ENCODE measurements at places on chromosomes 11 and 22. TPM values are rescaled to one million over a fixed set of nuclear protein-coding genes. Genes with fewer than 3 reads are reported as not detected.

FGF4 gene
- total RNA-seq: not detected

TMEM132A gene
- total RNA-seq: 195 TPM

MUS81 gene
- total RNA-seq: 63.8 TPM

SLC3A2 gene
- 185 TPM for total RNA-seq

MED19 gene
- 24.1 TPM for total RNA-seq

OR51B5 gene
- not detected for total RNA-seq

KRTAP5-2 gene
- not detected for total RNA-seq

BTBD18 gene
- not detected for total RNA-seq

CHEK2 gene
- total RNA-seq: 45.0 TPM

SLC5A1 gene
- not detected for total RNA-seq

CELSR1 gene
- total RNA-seq: 5.1 TPM

SCN4B gene
- total RNA-seq: 2.0 TPM

GDPD4 gene
- total RNA-seq: not detected

OPCML gene
- 0.91 TPM for total RNA-seq

DNA sequence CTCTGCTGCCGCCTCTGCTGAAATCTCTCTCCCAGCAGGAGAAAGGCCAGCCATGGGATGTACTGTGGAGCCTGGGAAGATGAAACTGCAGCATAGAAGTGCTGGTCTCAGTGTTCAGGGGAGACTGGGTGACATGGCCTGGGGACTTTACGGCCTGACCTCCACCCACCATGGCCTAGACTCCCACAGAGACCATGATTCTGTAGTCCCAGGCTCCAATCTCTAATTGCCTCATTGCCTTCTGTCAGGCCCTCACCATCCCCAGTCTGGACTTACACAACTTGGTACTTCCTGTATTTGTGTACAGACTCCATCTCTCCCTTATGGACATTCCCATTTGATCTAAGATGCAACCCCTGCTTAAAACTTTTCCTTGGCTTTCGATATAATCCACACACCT, 43.1 kb downstream of the TRAF6 start:
- DNase-seq: no peak
- H3K36me3 ChIP-seq: peaks cover 7% of the 10 kb centered on the region
- no peak overlapping the region for H3K4me3 ChIP-seq
- H3K27ac ChIP-seq: no peak overlapping the region
- no peaks in the 10 kb centered on the region for H3K27me3 ChIP-seq

DNA sequence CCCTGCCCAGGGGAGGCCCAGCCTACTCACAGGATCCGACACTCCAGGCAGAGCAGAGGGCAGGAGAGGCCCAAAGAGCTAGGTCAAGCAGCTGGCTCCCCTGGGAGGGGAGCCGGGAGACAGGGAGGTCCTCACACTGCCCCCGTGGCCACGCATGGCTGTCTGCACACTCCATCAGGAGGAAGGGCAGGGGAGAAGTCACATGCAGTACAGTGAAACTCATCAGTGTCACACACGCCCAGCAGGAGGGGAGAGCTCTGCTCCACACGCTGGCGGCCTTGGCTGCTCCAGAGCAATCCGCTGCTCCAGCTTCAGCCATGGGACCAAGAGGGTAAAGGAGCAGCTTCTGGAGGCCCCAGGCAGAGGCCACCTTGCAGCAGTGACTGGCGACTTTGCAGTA, 14.3 kb downstream of the TCIRG1 start:
- H3K4me1 ChIP-seq: peaks cover 4% of the 10 kb centered on the region
- H3K27me3 ChIP-seq: no peaks in the 10 kb centered on the region
- DNase-seq: no peak
- H3K36me3 ChIP-seq: peaks cover 2% of the 10 kb centered on the region

- DNase-seq: no peak
- H3K4me1 ChIP-seq: no peaks in the 10 kb centered on the region
- H3K27me3 ChIP-seq: no peaks in the 10 kb centered on the region
- no peak overlapping the region for H3K27ac ChIP-seq
These were observed 109.1 kb downstream of the TRPC6 start for GRCh38 chr11:101474666-101475065.

GRCh38 chr11:129251067-129251466, 58.9 kb upstream of the ARHGAP32 start:
- H3K27ac ChIP-seq: no peak overlapping the region
- DNase-seq: no peak
- H3K36me3 ChIP-seq: peaks cover 4% of the 10 kb centered on the region
- no peaks in the 10 kb centered on the region for H3K27me3 ChIP-seq
- no peak overlapping the region for H3K4me3 ChIP-seq

DNA sequence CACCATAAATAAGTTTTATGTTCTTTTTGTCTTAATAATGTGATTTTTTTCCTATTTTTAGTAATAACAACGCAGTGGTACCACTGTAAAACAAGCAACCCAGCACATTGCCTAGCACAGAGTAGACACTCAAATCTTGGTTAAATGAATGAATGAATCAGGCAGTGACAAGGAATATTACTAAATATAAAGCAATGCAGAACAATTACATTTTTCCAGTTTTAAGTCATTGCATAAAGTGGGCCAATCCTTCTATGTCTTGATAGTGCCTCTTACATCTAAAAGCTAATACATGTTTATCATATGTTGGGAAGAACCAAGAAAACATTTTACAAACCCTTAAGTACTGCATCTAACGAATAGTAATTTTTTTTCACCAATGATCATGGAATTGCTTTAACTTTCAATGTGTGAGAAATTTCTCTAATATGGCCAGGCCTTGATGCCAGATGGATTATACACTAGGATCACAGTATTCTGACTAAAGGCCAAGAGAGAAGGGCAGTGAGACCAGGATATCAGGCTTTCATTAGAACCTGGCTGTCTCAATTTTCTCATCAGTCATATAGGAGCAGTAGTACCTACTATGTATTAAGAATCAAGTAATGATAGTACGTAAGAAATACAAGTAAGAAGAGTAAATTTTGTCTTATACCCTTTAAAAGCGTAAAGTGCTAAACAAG, 88.5 kb downstream of the TRIM44 start:
- peaks cover 9% of the 10 kb centered on the region for H3K4me1 ChIP-seq
- peaks cover 4% of the 10 kb centered on the region for H3K36me3 ChIP-seq
- H3K27ac ChIP-seq: peak overlapping the region; percentile 16
- H3K27me3 ChIP-seq: no peaks in the 10 kb centered on the region
- DNase-seq: no peak

- H3K4me3 ChIP-seq: no peak overlapping the region
- no peaks in the 10 kb centered on the region for H3K27me3 ChIP-seq
- H3K36me3 ChIP-seq: peaks cover 5% of the 10 kb centered on the region
These were observed 41.9 kb downstream of the MED15 start for GRCh38 chr22:20549232-20549841.

DNA sequence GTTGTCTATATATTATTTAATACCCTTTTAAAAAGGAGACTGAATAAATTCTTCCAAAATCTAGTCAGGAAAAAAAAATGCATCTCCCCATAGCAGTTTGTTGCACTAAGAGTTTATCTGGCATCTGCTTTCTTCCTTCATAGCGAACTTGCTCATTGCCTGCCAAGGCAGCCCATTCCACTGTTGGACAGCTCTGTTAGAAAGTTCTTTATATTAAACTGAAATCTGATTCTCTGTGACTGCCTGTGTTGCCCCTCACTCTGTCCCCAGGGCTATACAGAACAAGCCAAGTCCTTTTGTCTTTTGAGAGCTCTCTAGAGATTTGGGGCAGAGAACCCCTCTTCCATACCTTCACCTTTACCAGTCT, 3.3 kb upstream of the CHRDL2 start:
- no peak overlapping the region for H3K4me3 ChIP-seq
- H3K36me3 ChIP-seq: no peaks in the 10 kb centered on the region
- H3K4me1 ChIP-seq: peaks cover 4% of the 10 kb centered on the region
- H3K27me3 ChIP-seq: peaks cover 63% of the 10 kb centered on the region

- H3K27ac ChIP-seq: no peak overlapping the region
- H3K36me3 ChIP-seq: no peaks in the 10 kb centered on the region
- H3K4me1 ChIP-seq: no peaks in the 10 kb centered on the region
- H3K4me3 ChIP-seq: no peak overlapping the region
These were observed 510.6 kb upstream of the ARHGAP42 start for GRCh38 chr11:100176456-100176855.

DNA sequence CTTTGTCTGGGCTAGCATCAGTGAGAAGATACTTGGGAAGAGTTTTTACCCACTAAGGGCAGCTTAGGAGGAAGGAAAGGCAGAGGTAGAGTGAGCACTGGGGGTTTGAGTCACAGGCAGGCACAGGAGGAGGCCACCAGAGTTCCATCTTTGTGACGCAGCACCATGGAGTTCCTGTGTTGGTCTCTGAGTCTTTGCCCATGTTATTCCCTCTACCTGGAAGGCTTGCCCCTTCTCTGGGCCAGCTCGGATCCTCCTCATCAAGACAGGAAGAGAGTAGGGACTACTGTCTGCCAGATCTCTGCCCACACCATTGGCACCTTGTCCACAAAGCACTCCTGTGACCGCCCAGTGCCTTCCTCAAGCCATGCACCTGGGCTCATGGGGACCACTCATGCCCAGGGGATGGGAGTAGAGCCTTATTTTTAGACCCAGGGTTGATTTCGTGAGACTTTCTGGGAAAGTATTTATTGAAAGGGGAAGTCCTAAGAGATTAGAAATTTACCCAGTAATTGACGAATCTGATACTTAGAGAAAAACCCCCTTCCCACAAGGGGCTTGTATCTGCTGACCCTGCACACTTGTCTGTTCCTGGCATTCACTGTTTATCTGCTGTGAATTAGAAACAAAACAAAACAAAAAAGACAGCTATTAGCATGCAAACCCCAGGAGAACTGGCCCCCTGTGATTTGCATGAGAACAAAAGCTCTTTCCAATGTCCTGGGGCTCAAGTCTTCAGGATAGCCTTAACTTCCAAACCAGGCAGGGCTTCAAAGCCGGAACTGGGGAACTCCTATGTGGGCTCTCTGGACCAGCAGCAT, 35.9 kb upstream of the MYEOV start:
- peaks cover 18% of the 10 kb centered on the region for H3K4me1 ChIP-seq
- H3K27me3 ChIP-seq: no peaks in the 10 kb centered on the region
- no peaks in the 10 kb centered on the region for H3K36me3 ChIP-seq
- H3K4me3 ChIP-seq: no peak overlapping the region
- DNase-seq: no peak
- peak overlapping the region; percentile 58 for H3K27ac ChIP-seq

DNA sequence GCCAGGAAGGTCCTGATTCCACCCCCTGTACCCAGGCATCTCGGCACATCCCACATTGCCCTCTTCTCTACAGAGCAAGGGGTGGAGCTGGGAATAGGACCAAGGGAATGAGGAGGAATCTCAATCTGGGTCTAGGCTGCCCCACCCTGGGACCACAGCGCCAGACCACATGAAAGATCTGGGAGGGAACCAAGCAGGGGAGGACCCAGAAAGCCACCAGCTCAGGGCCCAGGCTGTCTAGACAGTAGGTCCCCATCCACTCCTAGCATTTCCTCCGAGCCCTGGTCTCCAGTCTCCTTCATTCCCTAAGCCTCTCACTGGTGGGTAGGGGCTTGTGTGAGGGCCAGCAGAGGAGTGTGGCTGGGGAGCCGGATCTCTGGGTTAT, 11.6 kb downstream of the PHLDB1 start:
- peak overlapping the region; percentile 83 for H3K4me3 ChIP-seq
- no peak for DNase-seq
- no peak overlapping the region for H3K27ac ChIP-seq
- H3K4me1 ChIP-seq: peaks cover 86% of the 10 kb centered on the region

DNA sequence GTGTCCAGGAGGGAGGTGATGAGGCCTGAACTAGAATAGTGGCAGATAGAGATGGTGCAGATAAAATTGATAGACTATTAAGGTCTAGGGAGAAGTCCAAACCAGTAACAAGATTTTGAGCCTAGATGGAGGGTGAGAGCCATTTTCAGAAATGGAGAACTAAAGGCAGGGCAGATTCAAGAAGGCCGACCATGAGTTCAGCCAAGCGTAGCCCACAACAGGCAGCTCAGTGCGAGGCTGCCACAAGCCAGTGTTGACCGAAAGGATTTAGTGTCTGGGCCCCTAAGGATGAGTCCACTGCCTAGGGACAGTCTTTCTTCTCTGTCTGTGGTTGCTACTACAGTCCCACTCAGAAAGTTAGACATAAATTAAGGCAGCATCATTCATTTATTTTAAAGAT, 51.7 kb downstream of the PPP2R1B start:
- no peak overlapping the region for H3K27ac ChIP-seq
- peaks cover 8% of the 10 kb centered on the region for H3K27me3 ChIP-seq
- H3K4me3 ChIP-seq: no peak overlapping the region

GRCh38 chr22:43953988-43954785, 1.1 kb upstream of the SAMM50 start:
- DNase-seq: no peak
- H3K27ac ChIP-seq: peak overlapping the region; percentile 43
- no peaks in the 10 kb centered on the region for H3K36me3 ChIP-seq
- H3K27me3 ChIP-seq: no peaks in the 10 kb centered on the region
- peaks cover 31% of the 10 kb centered on the region for H3K4me1 ChIP-seq

GRCh38 chr11:117392001-117392690, 64.5 kb downstream of the CEP164 start:
- no peak for DNase-seq
- peak overlapping the region; percentile 32 for H3K27ac ChIP-seq
- H3K27me3 ChIP-seq: no peaks in the 10 kb centered on the region
- H3K4me3 ChIP-seq: no peak overlapping the region

- no peak overlapping the region for H3K4me3 ChIP-seq
- no peaks in the 10 kb centered on the region for H3K27me3 ChIP-seq
- H3K4me1 ChIP-seq: peaks cover 19% of the 10 kb centered on the region
- H3K27ac ChIP-seq: no peak overlapping the region
These were observed 160.2 kb upstream of the BLID start for GRCh38 chr11:122276221-122276620.

DNA sequence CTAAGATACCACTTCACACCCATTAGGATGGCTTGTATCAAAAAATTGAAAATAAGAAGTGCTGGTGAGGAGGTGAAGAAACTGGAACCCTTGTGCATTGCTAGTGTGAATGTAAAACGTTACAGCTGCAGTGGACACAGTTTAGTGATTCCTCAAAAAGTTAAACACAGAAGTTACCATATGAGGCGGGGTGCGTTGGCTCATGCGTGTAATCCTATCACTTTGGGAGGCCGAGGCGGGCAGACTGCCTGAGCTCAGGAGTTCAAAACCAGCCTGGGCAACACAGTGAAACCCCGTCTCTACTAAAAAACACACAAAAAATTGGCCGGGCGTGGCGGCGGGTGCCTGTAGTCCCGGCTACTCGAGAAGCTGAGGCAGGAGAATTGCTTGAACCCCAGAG, 43.5 kb downstream of the SGSM3 start:
- no peaks in the 10 kb centered on the region for H3K27me3 ChIP-seq
- H3K4me3 ChIP-seq: no peak overlapping the region
- H3K27ac ChIP-seq: no peak overlapping the region
- no peaks in the 10 kb centered on the region for H3K4me1 ChIP-seq

GRCh38 chr11:117828611-117829368, 4.2 kb upstream of the FXYD2 start:
- DNase-seq: no peak
- H3K36me3 ChIP-seq: peaks cover 2% of the 10 kb centered on the region
- peaks cover 6% of the 10 kb centered on the region for H3K27me3 ChIP-seq
- H3K4me3 ChIP-seq: no peak overlapping the region

- H3K4me3 ChIP-seq: no peak overlapping the region
- H3K27me3 ChIP-seq: peaks cover 21% of the 10 kb centered on the region
- no peak overlapping the region for H3K27ac ChIP-seq
- H3K36me3 ChIP-seq: no peaks in the 10 kb centered on the region
These were observed 1097.6 kb downstream of the TBC1D22A start for GRCh38 chr22:47859881-47860525.

- no peak for DNase-seq
- no peaks in the 10 kb centered on the region for H3K36me3 ChIP-seq
- no peak overlapping the region for H3K27ac ChIP-seq
- peaks cover 30% of the 10 kb centered on the region for H3K4me1 ChIP-seq
- H3K27me3 ChIP-seq: peaks cover 27% of the 10 kb centered on the region
These were observed 1.4 kb downstream of the AIFM3 start for GRCh38 chr22:20968281-20968977.

- peaks cover 11% of the 10 kb centered on the region for H3K4me1 ChIP-seq
- no peak overlapping the region for H3K27ac ChIP-seq
- H3K4me3 ChIP-seq: peak overlapping the region; percentile 33
- peaks cover 7% of the 10 kb centered on the region for H3K36me3 ChIP-seq
These were observed 5.4 kb downstream of the PTPMT1 start for GRCh38 chr11:47570651-47571356.

Measured in neural crest cell (in vitro differentiated cells).